ENCODE measurements at places on chromosomes 13 and 19.
A peak's percentile ranks its signal among the peaks of the same experiment; 100 is the strongest.

GRCh38 chr19:6963937-6964336 lies 57.3 kb downstream of the MBD3L2B start:
- no peak for DNase-seq

DNA sequence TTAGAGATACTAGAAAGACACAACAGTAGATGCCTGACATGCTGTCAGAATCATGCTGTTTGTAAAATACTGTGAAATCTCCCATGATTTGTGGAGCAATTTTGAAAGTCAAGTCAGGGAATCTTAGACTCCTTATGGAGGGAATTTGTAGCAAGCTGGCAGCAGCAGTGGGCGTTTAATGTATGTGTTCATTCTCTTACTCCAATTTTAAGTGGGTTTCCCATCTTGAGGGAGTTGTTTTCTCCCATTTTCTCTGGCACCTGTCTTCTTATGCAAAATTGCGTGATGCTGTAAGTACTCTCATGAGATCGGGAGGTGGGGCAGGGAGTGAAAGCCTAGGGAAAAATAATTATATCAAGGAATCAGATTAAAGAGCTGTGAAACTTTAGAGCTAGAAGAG lies 16.0 kb upstream of the GTF2F2 start:
- no peak for DNase-seq

GRCh38 chr13:51221674-51222036 lies 543 bp upstream of the FAM124A start:
- DNase-seq, result no peak

DNA sequence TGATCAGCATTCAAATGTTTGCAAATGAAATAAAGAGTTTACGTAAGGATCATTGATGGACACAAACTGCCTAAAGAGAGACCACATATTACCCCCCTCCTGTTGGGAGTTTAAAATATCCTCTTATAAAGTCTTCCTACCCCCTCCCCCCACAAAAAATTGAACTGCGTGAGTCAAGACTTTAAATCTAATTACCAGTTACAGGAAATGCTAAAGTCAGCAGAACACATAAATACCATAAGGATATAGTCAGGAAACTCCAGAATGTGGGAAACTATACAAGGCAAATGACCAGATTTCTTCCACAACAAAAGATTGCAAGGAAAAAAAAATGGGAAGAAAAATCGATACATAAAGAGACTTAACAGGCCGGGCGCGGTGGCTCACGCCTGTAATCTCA lies 44.4 kb upstream of the FARP1 start:
- no peak for DNase-seq

DNA sequence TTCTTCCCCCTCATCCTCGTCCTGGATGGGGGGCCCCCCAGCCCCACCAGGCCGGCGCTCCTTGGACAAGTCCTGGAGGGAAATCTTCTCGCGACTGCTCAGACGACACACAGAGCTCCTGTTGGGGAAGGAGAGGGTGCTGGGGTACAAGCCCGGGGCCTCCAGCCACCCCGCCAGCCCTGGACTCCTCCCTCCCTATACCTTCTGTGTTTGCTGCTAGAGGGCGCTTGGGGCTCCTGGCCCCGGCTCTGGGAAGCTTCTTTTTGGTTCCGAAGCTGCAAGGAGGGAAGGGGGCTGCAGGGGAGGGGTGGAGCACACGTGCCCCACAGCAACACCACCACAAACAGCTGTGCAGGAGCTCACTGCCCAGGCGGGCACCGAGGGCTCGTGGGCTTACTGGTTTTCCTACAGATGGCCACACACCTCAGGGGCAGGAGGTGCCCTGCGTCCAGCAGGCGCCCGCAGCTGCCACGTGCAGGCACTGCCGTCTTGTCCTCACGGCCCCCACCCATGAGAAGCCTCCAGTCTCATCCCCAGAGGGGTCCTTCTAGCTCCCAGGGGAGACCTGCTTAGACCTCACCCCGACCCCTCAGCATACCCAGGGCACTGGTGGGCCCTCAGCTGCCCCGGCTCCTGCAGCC lies 20.5 kb downstream of the EPS8L1 start:
- no peak for DNase-seq

- no peak for DNase-seq
Observed at GRCh38 chr13:75861786-75862185, 225.7 kb downstream of the LMO7 start.

DNA sequence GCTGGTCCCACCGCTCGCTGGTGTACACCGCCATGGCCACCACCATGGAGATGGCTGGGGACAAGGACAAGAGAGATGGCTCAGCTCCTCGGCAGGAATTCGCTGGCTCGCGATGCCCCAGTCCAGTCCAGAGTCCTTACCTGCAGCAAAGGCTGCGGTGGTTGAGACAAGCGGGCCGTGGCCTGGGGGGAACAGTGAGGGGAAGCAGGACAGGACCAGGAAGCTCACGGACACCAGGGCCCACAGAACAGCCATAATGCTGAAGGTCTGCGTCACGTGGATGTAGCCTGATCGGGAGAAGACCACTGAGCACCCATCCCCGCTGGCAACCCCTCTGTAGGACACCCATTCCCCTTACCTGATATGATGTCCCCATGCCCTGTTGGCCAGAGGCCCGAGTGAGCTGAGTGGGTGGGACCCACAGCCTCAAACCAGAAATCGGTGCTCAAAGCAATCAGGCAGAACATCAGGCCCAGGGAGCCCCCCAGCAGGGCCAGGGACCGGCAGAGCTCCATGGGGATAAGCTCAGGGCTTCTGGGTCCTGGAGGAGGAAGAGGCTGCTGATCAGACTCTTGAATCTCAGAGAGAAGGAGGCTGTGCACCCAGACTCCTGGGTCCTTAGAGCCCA lies 319 bp downstream of the NKG7 start:
- DNase-seq, result no peak

DNA sequence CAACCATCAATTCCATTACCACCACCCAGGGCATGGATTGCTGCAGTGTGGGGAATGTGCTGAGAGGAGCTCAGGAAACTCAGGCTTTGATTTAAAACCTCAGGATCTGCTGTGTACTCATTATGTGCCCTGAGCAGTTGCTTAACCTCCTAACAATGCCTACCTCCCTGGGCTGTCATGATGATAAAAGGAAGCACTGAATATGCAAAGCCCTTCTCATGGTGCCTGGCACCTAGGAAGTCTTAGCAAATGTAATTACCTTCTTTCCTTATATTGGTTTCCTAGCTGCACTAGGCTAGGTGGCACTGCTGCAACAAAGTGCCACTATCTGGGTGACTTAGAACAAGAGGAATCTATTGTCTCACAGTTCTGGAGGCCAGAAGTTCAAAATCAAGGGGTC lies 62.2 kb downstream of the KCTD12 start:
- DNase-seq, result peak; percentile 43
